A549 treated with CORT108297 at 1 μM for 4 hours (cell line): ENCODE measurements at places on chromosomes 4 and X. TPM values are rescaled to one million over a fixed set of nuclear protein-coding genes. Genes with fewer than 3 reads are reported as not detected.

Gene RUFY3
- total RNA-seq: 6.4 to 8.5 TPM (median 7.7 TPM) in 5 replicates

Gene ARMCX5
- 7.7 to 13.8 TPM (median 9.9 TPM) in 5 replicates for total RNA-seq

Gene KDR
- total RNA-seq: 0.01 to 0.07 TPM (median 0.03 TPM) in 5 replicates

Gene CLNK
- total RNA-seq: not detected in 5 replicates

Gene NHS
- 3.4 to 5.6 TPM (median 4.5 TPM) in 5 replicates for total RNA-seq

Gene GC
- not detected in 5 replicates for total RNA-seq

Gene CYSLTR1
- total RNA-seq: not detected in 5 replicates

Gene SPON2
- 0.10 to 0.47 TPM (median 0.20 TPM) in 5 replicates for total RNA-seq

Gene DCAF12L2
- 0.05 to 0.12 TPM (median 0.10 TPM) in 5 replicates for total RNA-seq

Gene HTRA3
- total RNA-seq: 13.8 to 21.4 TPM (median 19.6 TPM) in 5 replicates

Gene SULT1E1
- total RNA-seq: not detected in 5 replicates

Gene RADX
- 0.03 to 0.12 TPM (median 0.04 TPM) in 5 replicates for total RNA-seq

Gene TEX13C
- 0.02 TPM in 1 of 5 replicates, not detected in the others for total RNA-seq

Gene DCX
- not detected in 5 replicates for total RNA-seq

Gene HERC5
- 3.6 to 4.7 TPM (median 4.3 TPM) in 5 replicates for total RNA-seq

Gene UGT2B10
- 0.06 TPM in 1 of 5 replicates, not detected in the others for total RNA-seq

Gene ITM2A
- total RNA-seq: not detected in 5 replicates

Gene TLR2
- total RNA-seq: 0.13 to 0.23 TPM (median 0.16 TPM) in 5 replicates

Gene AFAP1
- total RNA-seq: 22.4 to 30.0 TPM (median 27.3 TPM) in 5 replicates

Gene GUCY1A1
- not detected in 5 replicates for total RNA-seq

Gene PPARGC1A
- 0.03 to 0.18 TPM (median 0.14 TPM) in 4 of 5 replicates, not detected in the other for total RNA-seq

Gene MAGEC1
- total RNA-seq: 0.02 to 0.03 TPM (median 0.03 TPM) in 3 of 5 replicates, not detected in the others

Gene PNMA3
- total RNA-seq: 0.15 to 0.23 TPM (median 0.19 TPM) in 5 replicates

Gene OTC
- total RNA-seq: not detected in 5 replicates

Gene CYLC1
- total RNA-seq: not detected in 5 replicates

Gene MAGEA11
- total RNA-seq: 0.07 TPM in 1 of 5 replicates, not detected in the others

Gene TLR1
- total RNA-seq: 0.35 to 0.74 TPM (median 0.41 TPM) in 5 replicates

Gene MAGEA12
- 0.08 to 0.18 TPM (median 0.17 TPM) in 5 replicates for total RNA-seq

Gene TCEAL6
- not detected in 5 replicates for total RNA-seq

Gene PPP2R2C
- 32.1 to 41.3 TPM (median 38.7 TPM) in 5 replicates for total RNA-seq

Gene TENM3
- total RNA-seq: 1.0 to 1.8 TPM (median 1.5 TPM) in 5 replicates

Gene BMPR1B
- 5.0 to 7.5 TPM (median 6.6 TPM) in 5 replicates for total RNA-seq

Gene ABRAXAS1
- total RNA-seq: 4.7 to 7.6 TPM (median 6.6 TPM) in 5 replicates
